ENCODE measurements at places on chromosomes 7 and 10.
A peak's percentile ranks its signal among the peaks of the same experiment; 100 is the strongest.

- DNase-seq: no peak
Observed at GRCh38 chr10:121804460-121804859, 123.4 kb downstream of the ATE1 start.

DNA sequence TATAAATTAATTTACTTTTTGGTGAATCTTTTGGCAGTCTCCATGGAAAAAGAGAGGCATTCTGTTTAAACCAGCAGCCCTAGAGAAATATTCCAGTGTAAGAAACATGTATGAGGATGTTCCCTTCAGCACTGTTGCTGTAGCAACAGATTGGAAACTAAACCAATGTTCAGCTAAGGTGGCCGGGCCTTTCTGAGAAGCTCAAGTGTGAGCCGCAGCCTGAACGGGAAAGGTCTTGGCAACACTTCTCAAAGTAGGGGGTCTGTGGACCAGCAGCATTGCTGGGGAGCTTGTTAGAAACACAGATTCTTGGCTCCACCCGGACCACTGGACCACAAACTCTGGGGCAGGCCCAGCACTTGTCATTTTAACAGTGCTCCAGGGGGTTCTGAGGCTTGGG lies 36.2 kb downstream of the RAMP3 start:
- no peak for DNase-seq

- DNase-seq: no peak
Observed at GRCh38 chr10:97378933-97379921, 21.9 kb downstream of the RRP12 start.

- no peak for DNase-seq
Observed at GRCh38 chr7:21771906-21772610, 173.6 kb downstream of the CDCA7L start.

DNA sequence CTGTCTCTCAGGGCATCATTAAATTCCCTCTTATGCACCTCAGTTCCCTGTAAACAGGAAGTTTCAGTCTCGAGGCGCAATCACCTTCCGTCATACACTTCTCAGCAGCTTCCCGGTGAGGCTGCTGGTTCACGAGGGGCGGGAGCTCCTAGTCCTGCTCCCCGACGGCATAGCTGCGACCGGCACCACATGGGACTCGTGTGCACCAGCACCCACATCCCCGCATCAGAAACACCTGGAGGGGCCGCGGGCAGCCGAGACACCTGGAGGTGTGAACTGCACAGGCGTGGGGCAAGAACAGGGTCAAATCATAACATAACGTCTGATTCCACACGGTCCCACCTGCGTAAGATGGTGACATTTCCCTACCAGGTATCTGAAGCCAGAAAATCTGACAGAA lies 52.7 kb downstream of the DIP2C start:
- no peak for DNase-seq

DNA sequence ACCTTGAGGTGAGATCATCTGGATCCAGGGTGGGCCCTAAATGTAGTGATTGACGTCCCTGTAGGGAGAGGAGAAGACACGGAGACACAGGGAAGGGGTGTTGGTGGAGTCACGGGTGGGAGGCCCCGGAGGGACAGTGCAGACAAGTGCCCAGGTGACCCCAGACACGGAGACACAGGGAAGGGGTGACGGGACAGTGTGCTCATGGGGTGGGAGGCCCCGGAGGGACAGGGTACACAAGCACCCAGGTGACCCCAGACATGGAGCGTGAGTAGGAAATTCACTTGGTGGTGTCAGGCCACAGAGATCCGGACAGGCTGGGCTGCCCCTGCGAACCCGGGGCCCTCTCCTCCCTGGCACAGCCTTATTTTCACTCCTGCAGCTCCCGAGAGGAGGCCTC lies 176.9 kb downstream of the PTPRN2 start:
- no peak for DNase-seq

- DNase-seq: no peak
Observed at GRCh38 chr10:96906864-96907263, 74.8 kb downstream of the LCOR start.

DNA sequence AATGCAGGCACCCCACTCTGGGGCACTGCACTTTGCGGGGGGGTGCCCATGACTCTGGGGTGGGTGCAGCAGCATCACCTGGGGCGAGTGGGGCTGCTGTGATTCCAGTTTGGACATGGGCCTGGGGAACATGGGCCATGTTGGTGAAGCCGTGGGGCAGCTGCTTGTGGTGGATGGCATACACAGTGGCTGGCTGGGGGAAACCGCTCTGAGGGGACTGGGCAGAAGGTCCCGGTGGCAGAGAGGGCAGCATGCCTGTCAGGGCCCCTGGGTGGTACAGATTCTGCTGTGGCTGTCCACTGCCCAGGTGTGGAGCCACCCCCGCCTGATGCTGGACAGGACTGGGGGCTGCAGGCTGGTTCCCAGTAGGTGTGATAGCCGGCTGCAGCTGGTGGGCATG lies 57.2 kb downstream of the LRRC72 start:
- DNase-seq: no peak

GRCh38 chr7:100157334-100158228 lies 942 bp downstream of the TRAPPC14 start:
- no peak for DNase-seq

DNA sequence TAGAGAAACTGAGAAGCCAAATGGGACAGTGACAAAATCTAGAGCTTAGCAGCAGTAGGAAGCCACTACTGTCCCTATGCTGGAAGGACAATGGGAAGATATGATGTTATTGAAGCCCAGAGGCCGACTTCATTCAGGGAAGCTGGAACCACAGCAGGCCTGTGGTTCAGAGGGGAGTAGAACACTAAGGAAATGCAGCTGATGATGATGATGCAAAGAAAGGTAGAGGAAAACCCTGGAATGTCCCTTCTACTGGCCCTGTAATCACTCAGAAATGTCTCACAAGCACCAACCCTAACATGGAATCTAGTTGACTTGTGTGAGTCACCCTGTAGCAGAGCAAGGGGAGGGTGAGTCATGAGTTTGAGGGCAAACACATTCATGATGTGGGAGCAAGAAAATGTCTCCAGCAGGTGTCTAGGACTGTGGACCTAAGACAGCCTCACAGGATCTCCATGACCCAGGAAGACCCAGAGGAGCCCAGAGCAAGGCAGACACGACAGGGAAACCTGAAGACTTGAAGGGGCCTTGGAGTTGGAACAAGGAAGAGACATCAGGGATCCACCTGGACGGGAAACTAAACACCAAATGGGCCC lies 37.0 kb upstream of the LRRC17 start:
- peak; percentile 11 for DNase-seq

GRCh38 chr10:16948361-16948760 lies 131.1 kb upstream of the RSU1 start:
- DNase-seq: no peak

GRCh38 chr10:119658274-119658673 lies 7.1 kb downstream of the BAG3 start:
- DNase-seq: no peak

GRCh38 chr7:40709062-40709964 lies 574.5 kb downstream of the SUGCT start:
- DNase-seq: no peak

- DNase-seq: peak; percentile 42
Observed at GRCh38 chr7:50826371-50827172, 43.9 kb upstream of the GRB10 start.

Data from stimulated activated CD4-positive, alpha-beta T cell treated with anti-CD3 and anti-CD28 coated beads, Interleukin-12 subunit alpha, Interleukin-12 subunit beta, amount 100 ng/mL, for 48 hours (primary cell).